ENCODE measurements at places on chromosomes 3 and 15.

GRCh38 chr3:52782412-52783210, 5.2 kb downstream of the ITIH1 start:
- no peak for DNase-seq

DNA sequence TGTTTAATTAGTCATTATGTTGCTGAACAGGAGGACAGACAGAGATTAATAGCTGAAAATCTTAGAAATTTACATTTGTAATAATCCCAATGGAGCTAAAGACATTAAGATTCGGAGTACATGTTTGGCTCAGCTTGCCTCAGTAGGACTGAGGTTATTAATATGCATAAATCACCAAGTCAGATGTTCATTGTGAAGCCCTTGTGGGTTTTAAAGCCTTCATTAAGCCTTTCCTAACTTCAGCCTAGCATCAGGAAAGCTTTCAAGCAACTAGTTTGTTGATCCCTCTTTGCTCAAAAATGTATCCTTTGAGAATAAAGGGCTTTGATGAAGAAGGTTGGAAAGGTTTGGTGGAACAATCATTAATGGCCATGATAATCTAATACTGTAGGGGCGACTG, 178.2 kb upstream of the CGNL1 start:
- no peak for DNase-seq

DNA sequence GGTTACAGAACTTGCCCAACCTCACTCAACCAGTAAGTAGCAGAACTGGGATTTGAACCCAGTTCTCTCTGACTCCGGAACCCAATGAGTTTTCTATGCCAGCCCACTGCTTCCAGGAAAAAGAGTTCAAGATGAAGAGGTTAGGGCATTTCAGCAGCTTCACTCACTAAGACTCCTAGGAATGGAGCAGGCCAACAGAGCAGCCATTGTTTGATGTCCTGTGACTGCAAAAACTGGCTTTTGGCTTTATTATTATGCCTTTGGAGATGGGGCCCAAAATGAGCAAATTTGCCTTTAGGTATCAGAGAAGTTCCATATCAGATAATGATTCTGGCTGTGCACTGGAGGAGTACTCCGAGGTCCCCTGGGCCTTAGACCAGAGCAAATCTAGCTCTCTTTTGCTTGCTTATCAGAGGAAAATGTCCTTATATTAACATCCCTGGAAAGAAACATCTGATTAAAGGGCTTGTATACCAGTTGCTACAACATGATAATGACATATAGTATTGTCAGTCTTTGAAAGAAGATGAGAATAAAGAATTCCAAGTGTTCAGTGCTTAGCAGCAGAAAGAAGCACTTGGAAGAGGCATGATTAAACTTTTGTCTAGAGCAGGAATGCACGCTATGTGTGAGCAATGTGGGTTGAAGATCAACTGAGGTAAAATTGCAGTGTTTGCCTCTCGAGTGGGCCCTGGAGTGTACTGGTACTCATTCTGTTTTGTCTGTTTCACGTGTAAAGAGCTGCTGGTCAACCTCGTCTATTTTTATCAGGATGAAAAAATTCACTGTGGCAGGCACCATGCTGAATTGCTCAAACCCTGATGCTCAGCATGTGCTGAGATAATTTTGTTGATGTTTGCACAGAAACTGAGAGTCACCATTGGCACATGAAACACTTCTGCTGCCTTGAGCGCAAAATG, 21.8 kb upstream of the KLHL24 start:
- DNase-seq, result no peak

GRCh38 chr3:126117786-126118185, 33.9 kb upstream of the SLC41A3 start:
- DNase-seq, result no peak

DNA sequence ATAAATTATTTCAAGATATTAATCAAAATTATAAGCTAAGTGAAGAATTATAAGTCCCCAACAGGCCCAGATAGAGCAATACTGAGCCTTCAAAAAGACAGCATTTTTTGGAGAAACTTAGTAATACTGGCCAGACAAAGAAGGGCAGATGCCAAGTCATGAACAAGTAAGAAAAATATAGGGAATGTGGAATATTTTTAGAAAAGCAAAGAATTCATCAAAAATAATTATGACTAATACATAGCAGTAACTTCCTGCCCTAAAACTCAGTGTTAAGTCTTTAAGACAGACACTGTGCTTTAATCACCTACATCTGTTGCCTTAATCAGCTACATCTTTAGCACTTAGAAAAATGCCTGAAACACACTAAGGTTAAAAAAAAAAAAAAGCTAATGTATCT, 31.2 kb downstream of the DPH6 start:
- no peak for DNase-seq

DNA sequence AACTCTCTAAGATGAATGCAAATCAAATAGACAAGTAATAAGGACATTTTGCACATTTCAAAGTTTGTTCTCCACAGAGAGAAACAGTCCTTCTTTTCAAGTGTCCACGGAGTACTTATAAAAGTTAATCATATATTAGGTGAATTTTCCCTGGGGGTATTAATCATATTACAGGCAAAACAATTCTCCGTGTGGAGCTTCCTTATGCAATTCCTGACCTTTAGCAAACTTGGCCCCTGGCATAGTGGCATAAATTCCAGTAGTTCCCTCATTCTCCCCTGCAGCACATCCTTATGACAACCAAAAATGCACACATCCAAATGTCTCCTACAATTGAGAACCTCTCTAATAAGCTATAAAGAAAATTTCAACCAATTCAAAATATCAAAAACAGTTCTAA, 34.4 kb downstream of the FSIP1 start:
- no peak for DNase-seq

DNA sequence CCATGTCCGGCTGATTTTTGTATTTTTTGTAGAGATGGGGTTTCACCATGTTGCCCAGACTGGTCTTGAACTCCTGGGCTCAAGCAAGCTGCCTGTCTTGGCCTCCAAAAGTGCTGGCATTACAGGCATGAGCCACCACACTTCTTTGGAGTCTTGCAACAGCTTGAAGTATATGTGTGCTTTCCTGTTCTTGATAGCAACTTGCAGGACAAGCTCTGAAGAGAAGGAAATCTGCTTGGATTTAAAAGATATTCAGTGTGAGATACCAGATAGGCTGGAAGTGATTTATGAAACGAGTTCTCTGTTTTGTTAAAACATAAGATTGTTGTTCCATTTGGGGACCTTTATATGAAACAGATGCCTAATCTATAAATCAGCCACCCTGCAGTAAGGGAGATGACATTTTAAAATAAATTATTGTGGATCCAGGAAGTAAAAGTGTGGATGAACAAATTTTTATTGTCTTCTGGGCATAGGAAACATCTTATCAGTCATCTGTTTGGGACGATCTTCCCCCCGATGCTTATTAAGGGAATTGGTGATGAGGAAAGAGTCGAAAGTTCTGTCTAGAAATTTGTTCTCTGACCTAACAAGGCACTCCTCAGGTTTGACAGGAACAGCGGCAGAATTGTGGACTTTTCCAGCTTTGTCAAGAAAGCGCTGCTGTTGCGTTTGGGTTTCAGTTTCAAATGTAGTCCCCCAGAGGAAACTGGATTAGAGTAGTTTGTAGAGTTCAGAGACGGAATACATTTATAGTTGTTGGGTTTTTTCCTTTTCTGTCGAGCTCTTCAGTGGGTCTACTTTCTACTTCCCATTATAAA, 53.7 kb upstream of the MAGI1 start:
- no peak for DNase-seq

Measured in CD4-positive, alpha-beta T cell treated with Interleukin-15 for 4 hours (primary cell).